A549 (cell line): ENCODE measurements at places on chromosomes 7 and 10.

- peak; percentile 69 for DNase-seq
Observed at GRCh38 chr10:34504534-34504933, 310.6 kb downstream of the PARD3 start.

GRCh38 chr10:120614680-120615079 is 157.7 kb downstream of the PLPP4 start:
- DNase-seq: no peak

DNA sequence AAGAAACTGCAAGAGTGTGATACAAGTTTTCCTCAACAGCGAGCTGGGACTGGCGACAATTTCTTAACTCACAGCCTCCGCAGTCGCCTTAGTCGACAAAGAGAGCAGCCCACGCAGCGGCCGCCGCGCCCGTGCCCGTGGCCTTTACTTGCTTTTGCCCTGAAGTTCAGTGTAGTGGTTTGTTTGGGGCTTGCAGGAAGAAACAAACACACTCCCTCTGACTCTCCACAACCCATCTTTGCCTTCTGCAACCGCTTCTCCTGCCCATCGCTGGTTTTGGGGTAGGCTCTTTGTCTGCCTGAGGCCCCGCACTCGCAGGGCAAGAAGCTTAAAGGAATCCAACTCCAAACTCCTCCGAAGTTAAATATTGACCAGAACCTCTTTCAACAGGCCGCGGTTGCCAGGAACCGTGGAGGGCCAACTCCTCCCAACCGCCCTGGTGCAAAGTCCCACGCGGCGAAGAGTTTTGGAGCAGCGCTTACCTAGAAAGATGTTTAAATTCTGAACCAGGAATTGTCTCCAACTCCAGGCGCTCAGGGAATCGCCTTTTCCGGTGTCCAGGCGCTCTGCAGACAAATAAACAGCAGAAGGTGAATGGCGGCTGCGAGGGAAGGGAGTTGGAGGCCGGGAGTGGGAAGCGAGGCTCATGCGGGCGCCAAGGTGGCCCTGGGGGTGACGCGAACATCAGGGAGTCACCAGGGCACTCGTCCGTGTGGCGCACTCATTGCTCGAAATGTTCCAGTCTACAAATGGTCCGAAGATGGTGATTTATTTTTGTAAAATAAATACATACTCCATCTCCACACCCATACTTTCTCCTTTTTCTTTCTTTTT is 8.3 kb downstream of the HOXA4 start:
- DNase-seq: peak; percentile 69

DNA sequence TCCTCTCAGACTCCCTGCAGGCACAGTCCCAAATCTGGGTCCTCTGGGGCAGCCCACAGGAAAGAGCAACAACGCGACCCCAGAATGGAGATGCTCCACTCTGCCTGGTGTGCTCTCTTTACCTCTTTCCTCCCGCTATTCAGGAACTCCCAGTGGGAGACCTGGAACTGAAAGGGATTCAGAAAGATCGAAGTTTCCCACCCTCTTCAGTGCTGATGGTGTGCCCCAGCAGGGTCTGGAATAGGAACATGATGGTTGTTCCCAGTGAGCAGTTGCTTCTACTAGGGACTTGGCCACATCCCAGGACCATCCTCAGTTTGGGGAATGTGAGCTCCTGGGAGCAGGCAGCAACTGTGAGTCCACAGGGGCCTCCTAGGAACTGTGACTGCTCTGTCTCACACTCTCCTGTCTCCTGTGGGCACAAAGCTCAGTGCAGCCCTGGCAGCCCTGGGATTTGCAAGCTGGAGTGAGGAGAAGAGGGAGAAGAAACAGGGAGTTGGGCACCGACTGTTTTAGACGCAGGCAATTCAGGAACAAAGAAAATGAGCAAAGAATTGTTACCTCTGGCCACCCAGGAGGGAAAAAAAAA is 17.9 kb downstream of the OR6V1 start:
- DNase-seq: no peak

DNA sequence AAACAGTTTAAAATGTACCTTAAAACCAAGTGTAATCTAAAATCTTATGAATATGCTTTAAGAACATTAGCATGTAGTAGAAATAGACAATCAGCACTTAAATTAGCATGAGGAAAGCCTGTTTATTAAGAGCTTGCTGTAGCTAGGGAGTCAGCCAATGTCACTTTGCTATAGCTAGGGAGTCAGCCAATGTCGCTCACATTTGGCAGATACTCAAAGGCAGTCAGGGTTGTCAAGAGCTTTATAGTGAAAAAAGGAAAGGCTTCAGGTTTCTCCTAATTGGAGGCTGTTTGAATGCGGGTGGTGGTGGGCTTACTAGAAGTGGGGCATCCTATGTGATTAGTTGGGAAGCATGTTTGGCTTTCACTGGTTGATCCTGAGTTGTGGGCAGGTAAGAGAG is 226.2 kb upstream of the DGKB start:
- no peak for DNase-seq

DNA sequence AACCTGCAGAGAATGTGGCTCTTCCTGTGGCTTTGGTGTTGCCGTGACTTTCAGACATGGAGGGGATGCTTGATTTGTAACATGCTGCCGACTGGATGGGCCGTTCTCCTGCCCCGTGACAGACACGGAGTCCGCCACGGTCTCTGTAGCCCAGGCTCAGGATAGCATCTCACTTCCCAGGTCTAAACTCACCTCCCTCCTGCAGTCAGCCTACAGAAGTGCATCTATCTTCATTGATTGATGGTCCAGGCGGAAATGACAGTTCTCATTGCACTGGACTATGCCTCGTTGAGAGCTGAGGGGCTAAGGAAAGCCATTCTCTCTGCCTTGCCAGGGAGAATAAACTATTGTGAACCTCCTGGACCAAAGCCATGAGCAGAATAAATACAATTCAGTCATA is 77.5 kb downstream of the CHN2 start:
- DNase-seq: no peak

- DNase-seq: no peak
Observed at GRCh38 chr10:114649217-114649903, 8.7 kb downstream of the ABLIM1 start.

DNA sequence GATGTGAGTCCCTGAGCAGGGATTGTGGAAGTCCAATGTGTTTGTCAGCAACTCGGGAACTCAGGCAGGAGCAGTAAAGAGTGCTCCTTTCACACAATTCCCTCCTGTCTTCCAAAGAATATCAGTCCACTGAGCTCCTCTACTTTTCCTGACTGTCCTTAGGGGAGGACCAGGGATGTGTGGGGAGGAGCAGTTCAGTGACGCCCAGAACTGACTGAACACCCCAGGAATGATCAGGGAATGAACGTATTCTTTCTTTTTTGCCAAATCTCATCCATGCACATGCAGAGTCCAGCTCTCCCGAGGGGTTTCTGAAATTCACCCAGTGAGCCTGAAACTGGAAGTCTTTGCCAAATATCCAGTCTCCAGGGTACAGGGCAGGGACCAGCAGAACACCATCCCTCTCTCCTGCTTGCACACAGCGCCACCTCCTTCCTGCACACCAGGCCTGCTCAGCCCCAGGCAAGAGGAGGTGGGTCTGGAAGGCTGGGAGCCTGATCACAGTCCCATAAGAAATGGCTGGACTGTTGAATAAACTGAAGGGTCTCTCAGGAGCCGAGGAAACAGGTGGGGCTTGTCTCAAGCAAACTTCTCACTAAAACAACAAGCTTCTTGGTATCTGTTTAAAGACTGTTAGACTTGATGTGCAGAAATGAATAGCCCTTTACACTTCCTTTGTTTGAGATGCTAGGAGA is 294.7 kb downstream of the C7orf25 start:
- DNase-seq: no peak

DNA sequence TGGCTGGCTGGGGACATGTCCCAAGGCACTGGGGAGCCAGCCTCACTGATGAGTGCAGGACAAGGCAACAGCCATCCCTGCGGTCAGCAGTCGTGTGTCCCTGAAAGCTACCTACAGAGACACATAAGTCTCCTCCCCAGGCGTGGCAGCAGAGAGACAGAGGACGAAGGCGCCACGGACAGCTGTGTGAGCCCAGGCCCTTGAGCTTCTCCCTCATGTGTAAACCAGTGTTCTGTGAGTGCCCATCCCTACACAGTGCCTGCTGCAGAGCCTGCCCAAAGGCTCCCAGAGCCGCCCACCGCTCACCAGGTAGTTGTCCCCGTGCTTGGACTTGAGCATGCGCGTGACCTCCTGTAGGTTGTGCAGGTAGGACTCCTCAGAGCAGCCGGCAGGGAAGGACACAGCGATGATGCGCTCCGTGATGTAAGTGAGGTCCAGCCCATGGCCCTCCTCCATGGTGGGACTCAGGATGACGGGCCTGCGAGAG is 142.7 kb downstream of the TNS3 start:
- DNase-seq: no peak
